ENCODE measurements at places on chromosomes 16 and 17.

DNA sequence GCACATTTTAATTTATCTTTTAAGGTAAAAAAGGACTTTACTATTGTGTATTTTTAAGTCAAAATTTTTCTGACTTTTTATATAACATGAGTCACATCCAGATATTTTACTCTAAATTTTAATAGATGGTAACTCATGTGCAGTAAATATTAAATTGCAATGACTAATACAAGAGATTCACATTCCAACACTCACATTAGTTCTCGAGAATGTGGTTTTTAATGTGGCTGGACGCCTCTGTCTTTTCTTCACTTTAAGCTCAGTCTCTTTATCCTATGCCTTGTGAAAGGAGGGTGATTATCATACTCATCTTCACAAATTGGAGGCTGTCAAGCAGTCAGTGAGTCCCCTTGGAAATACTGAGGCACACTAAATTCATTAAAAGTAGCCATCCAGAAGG lies 315.6 kb downstream of the HS3ST3B1 start:
- no peak for DNase-seq

DNA sequence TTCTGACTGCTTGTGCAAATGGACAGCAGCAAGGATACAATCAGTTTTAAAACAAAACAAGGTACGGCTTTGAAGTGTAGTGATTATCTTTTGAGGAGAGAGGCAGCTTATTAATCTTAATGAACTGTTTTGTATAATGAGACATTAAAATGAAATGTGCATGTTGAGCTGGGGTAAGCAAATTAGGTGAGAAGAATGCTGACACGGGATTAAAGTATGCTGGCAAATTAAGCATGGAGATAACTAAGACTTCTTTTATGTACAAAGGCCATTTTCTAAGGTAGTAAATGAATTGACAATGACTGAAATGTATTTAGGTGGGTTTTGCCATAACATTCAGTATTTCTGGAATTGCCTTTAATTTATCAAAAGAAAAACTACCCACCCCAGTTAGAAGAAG lies 18.7 kb downstream of the DNAJC7 start:
- no peak for DNase-seq

DNA sequence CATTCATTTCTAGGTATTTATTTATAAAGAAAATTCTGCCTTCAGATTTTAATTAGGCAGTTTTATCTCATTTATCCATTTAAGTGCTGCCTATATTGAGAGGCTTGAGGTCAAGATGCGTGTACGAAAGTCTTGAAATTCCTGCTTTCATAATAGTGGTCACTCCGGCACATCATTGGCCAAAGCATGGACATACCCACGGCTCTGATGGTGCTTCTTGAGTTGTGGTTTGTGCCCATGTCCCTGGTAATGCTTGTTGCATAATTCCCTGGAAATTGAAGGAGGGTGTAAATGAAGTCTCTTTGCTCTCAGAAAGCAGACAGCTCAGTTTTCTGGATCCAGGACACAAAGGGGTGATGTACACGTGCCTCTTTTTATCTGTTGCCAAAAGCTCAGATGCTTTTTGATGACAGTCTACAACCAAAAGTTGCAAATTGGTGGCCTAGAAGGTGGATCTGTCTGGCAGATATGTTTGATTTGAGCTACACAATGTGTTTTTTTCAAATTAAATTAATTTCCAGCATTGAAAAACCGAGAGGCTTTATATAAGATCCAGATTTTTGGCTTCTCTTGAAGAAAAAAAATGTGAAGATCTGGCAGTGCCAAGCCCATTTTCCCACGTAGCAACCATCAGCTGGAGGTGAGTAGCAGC lies 94.4 kb downstream of the SHISA9 start:
- DNase-seq: no peak

DNA sequence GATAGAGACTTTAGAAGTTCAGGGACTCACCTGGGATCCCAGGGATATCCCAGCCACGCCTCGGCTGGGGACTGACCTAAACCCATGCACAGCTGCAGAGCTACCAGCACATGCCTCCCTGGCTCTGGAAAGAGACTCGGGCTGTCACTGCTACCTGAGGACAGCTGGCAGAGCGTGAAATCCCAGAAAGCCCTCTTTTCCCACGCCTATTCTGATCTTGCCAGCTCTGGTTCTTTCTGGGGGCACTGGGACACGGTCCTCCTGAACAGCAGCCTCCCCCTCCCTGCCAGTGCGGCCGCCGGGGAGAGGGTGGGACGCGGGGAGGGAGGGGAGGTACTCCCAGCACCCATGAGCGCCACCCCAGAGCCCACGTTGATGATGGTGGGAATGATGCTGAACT lies 10.8 kb downstream of the P2RX5 start:
- no peak for DNase-seq

DNA sequence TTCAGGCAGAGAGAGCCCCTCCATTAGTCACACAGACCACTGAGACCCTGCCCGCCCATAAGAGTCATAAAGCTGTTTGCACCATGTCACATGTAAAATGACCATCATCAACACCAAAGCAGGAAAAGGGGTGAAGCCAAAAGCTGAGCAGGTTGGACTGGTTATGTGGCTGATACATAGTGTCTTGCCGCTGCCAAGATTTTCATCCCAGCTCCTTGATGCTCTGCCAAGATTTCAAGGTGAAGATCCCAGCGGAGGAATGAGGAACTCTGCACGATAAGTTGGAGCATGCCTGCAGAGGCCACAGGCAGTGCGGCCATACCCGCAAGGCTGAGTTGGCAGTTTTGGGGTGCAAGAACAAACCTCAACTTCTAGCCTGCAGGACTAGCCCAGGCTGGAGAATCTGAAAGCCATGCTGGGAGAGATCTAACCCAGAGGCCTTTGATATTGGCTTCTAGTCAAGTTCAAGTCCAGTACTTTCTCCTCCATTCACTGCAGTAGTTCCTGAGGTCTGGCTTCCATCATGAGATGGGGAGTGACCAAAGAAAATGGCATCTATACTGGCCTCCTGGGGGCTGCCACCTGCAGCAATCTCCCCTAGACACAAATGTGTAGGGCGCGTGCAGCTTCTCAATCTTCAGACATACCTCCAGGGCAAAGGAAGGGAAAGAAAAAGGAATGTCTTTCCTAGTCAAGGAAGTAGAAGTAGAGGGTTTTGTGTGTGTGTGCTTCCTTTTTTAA lies 79.7 kb upstream of the NOL11 start:
- DNase-seq: peak; percentile 31

- DNase-seq: no peak
These were observed 49.2 kb downstream of the KCNJ12 start for GRCh38 chr17:21425321-21425720.

DNA sequence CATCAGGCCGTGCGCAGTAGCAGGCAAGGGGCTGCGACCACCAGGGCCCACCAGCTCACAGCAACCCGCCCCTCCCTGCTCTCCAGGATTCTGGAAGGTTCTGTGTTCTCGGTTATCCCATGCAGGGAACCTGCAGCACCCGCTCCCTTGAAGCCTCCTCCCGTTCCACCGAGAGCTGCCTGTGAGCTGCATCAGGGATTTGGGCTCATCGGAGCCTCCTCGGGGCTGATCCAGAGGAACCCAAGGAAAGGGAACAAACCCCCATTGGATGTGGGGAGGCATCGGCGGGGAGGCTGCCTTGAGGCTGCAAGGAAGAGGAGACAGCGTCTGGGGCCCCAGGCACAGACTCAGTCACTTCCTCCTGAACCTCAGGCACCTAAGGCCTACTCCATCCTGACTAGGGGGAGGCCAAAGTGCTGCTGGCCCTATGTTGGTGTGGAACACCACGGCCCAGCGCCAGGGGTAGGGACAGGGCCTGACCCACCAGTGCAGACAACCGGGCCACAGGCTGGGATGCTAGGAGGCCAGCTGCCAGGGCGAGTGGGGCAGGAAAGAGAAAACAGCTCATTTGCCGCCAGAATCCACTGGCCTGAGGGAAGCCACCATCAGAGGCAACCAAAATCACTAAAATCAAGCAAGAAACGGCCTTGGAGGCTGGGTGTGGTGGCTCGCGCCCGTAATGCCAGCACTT lies 14.4 kb upstream of the LGALS3BP start:
- DNase-seq: no peak

GRCh38 chr16:7013990-7014389 lies 318.7 kb upstream of the RBFOX1 start:
- no peak for DNase-seq

- DNase-seq: no peak
These were observed 81.1 kb upstream of the DNAH17 start for GRCh38 chr17:78658281-78658785.

DNA sequence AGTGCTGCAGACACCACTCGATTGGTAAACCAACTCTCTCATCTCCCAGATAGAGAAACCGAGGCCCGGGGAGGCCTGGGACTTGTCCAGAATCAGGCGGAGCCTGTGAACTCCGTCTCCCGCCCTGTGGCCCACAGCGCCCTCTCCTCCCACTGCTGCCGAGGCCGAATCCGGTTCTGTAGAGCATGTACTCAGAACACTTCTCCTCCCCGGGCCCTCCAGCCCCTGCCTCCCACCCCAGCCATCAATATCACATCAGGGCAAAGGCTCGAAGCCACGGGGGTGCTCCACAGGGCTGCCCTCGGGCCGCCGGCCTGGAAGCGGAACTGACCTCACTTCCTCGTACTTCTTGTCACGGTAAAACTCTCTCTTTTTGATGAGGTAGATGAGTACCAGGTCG lies 13.0 kb downstream of the EMC6 start:
- DNase-seq: no peak

GRCh38 chr16:84967828-84968227 lies 43.5 kb downstream of the ZDHHC7 start:
- DNase-seq: no peak

DNA sequence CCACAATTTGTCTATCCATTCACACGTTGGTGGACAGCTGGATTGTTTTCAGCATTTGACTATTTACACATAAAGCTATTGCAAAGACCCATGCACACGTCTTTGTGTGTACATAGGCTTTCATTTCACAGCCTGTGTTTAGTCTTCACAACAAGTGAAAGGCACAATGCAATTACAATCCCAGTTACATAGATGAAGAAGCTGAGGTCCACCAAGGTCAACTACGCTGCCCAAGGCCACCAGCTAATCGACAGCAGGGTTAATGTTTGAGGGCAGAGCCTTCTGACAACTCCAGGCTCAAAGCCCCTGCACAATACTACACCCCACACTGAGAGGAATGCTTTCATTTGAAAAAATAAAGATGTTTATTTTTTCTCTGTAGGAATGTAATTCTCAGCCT lies 93.6 kb upstream of the CDH13 start:
- DNase-seq: no peak

DNA sequence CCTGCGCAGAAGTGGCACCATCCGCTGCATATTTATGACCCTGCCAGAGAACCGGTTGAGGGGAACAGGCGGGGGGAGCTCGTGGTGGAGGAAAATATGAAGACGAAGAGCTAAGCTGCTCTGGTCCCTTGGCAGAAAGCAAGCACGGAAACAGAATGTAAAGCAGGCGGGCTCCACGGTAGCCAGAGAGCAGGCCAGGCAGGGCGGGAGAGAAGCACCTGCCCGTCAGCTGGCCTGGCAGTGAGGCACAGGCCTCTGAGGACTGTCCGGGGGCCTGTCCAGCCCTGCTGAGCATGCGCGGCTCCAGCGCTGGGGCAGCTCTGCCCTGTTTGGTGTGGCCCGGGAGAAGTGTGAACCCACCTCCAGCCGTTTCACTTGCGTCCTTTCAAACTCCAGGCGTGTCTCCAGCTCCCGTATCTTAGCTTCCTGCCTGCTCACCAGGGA lies 46.7 kb downstream of the PIPOX start:
- peak; percentile 92 for DNase-seq

GRCh38 chr17:56011406-56012131 lies 141.7 kb upstream of the ANKFN1 start:
- no peak for DNase-seq

GRCh38 chr16:79185711-79186110 lies 414.8 kb downstream of the MAF start:
- no peak for DNase-seq

DNA sequence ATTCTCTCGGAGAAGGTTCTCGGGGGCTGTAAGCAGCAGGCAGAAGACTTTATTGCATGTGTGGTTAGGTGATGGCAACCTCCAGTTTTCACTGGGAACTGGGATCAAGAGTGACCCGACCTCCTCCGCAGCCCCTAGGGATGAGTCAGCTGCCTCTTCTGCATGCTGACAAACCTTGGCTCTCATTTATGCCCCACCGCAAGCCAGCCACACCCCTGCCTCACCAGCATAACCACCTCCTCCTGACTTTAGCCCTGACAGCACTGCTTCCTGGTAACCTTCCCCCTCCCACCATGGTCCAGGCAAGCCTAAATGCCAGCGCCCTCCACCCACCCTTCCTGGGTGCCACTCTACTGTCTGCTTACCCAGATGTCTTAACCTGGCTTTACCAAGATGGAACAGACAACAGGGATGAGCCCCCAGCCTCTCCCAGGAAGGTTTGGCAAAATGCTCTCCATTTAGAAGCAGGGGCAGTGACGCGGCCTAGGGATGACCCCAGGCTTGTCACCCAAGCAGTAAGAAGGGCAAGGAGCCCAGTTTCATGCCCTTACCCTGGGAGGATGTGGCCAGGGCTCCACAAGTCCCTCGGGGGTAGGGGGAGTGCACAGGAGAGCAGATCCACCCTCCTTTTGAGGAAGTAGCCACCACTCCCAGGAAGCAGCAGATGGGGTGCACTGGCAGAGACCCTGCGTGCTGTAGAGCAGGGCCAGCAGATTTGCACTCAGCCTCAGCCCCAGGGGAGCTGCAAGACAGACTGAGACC lies 73.5 kb downstream of the GOSR1 start:
- no peak for DNase-seq

DNA sequence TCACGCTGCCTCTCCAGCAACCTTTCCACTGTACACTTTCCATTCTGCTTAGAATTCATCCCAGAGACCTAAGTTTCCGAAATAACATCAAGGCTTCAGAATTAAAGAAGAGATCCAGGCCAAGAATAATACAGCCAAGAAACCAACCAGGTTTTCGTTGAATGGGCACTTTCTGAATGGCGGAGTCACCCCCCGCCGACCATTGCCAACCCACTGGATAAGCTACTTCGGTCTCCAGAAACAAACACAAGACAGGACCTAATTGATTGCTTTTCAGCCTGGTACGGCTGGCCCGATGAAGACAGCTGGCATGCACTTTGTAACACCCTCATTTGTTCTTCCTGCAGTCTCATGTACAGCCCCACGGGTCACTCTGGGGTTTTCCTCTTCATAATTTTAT lies 308.1 kb upstream of the ZFHX3 start:
- no peak for DNase-seq

- DNase-seq: no peak
These were observed 251.2 kb downstream of the ENGASE start for GRCh38 chr17:79325709-79326430.

- no peak for DNase-seq
These were observed 25.6 kb upstream of the MAP2K6 start for GRCh38 chr17:69388822-69389442.

GRCh38 chr16:57444711-57445110 lies 2.5 kb downstream of the CIAPIN1 start:
- DNase-seq: no peak

GRCh38 chr17:9937241-9937761 lies 32.2 kb upstream of the RCVRN start:
- DNase-seq: peak; percentile 93

Measured in cerebellar cortex (tissue), 1 donor.